ENCODE measurements at places on chromosomes 4 and X.

- DNase-seq = no peak
These were observed 60.6 kb downstream of the MAOA start for GRCh38 chrX:43716696-43717095.

- DNase-seq = no peak
These were observed 148.9 kb upstream of the GALNT7 start for GRCh38 chr4:173019664-173020063.

- DNase-seq = no peak
These were observed 811.5 kb upstream of the TENM3 start for GRCh38 chr4:181431661-181432060.

- DNase-seq = no peak
These were observed 477.9 kb downstream of the STIM2 start for GRCh38 chr4:27338530-27338929.

- DNase-seq = no peak
These were observed 6.1 kb downstream of the TCEANC start for GRCh38 chrX:13659063-13659462.

DNA sequence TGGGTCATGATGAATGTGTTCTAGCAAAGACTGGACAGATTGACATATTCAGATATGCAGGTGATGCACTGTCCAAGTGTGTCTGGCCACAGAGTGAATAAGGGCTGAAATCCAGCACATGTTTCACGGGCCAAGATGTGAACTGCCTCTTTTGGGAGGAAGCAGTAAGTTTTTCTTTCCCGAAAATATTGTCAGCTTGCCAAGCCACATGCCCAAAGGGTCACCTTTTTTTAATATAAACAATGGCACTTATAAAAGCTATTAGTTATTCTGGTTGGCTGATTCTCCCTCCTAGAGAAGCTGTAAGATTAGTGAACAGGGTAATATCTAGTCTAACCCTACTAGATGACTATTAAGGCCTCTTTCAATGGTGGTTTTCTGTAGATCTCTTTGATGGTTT, 1.5 kb upstream of the EDNRA start:
- no peak for DNase-seq

DNA sequence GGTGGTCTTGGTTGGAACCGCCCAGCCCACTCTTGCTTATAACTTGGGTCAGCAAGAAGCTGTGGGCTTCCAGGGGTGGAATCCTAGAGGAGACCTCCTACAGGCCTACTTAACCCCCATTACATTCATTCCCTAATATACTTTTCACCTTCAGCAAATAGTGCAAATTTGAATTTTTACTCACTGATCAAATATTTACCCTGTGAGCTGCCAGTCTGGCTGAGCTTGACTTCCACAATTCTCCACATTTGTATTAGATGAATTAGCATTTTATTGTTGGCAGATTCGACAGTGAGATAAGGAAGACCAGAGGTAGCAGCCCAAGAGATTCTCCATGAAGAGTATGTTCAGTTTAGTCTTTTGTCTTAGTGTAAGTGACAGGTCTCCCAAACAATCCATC, 199.6 kb downstream of the BCOR start:
- no peak for DNase-seq

DNA sequence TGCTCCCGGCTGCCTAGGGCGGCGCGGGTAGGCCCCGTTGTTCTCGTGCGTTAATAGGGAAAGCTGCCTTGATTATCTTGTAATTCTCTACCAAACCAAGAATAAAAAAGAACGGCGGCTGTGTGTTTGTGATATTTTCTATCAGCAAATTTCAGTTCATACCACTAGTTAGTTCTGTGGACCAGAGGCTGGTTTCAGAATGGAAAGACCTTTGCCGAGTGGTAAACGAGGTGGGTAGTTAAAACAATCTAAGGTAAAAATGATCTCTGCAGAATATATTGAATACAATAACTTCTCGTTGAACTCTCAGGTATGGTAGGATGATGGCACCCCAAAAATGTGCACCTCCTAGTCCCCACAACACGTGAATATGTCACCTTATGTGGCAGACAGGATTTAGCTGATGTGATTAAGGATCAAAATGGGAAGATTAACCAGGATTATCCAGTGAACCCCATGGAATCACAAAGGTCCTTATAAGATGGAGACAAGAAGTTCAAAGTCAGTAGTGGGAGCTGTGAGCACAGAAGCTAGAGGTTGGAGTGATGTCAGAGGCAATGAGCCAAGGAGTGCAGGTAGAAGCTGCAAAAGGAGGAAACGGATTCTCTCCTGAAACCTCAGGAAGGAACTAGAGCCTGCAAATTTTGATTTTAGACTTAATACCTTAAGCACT, 574 bp upstream of the CFAP97 start:
- no peak for DNase-seq

DNA sequence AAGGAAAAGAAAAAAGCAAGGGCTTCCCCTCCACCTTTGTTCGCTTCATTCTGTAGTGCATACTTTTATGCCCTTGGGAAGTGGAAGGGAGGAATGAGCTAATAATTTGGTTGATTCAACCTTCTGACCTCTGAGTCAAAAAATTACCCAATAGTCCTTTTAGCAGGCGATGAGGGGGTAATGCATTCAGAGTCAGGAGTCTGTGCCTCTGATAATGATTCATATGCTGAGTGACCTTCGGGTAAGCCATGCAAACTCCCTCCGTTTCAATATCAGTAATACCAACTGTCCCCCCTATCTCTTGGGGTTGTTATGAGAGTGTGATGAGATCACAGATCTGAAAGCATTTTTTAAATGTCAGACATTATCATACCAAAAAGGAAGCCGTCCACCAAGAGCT, 41.6 kb upstream of the ACSL4 start:
- no peak for DNase-seq
